ENCODE measurements at places on chromosomes 3 and 15. TPM values are rescaled to one million over a fixed set of nuclear protein-coding genes. Genes with fewer than 3 reads are reported as not detected.

DNA sequence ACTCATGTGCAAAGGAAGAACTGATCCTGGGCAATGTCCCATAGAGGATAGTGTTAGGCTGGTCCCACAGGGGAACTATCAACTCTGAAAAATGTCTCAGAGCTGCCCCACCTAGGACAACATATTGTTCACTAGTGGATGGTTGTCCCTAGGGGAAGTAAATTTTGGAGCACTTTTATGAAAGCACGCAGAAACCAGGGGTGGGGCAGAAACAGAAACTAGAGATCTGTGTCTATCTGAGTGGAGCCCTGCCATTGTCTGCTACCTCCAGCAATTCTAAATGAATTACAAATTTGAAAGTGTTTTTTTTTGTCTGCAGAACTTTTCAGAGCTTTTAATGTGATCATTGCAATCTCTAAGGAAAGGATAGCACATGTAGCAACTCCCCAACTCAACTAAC is 357.1 kb upstream of the PROK2 start:
- DNase-seq: no peak

- DNase-seq: no peak
These were observed 318.9 kb upstream of the COL8A1 start for GRCh38 chr3:99319450-99319849.

DNA sequence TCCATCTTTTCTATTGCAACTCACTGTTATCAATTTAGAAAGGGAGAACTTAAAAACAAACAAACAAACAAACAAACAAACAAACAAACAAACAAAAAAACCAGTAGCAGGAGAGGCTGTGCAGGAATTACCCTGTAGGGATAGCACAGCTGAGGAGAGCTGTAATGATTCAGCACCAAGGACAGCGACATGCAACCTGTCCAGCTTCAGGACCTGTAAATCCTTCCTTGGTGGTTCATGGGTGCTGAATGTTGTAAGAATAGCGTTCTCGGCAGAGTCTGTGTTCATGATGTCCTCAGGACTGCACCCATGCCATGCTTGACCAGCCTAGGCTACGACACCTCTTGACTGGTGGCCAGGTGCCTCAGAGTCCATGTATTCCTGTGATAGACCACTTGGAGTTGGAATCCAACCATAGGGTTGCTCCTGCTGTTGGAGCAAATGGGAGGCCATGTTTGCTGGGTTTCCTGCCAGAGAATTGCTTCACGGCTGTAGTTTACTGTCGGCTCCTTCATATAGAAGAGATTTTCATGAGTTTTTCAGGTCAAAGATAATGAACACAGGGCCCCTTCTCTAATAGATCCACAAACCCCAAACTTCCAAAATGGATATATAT is 65.9 kb downstream of the CACNA2D3 start:
- DNase-seq: peak; percentile 52

DNA sequence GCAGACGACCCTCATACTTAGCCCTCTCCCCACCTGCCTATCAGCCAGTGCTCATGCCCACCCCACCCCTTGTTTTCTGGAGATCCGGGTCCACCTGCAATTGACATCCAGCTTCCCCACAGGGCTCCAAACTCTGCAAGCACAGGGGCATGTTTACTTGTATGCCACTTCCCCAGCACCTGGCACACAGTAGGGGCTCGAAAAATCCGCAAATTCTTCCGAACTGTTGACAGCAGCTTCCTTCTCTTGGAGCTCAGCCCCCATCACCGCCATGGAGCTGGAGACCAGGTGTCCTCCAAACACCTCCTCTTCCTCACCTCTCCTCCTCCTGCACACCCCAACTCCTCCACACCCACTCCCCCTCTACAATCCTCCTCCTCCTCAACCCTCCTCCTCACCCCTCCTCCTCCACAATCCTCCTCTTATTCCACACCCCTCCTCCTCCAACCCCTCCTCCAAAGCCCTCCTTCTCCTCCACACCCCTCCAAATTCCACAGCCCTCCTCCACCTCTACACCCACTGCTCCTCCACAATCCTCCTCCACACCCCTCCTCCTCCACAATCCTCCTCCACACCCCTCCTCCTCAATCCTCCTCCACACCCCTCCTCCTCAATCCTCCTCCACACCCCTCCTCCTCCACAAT is 70.4 kb upstream of the BLM start:
- no peak for DNase-seq

DNA sequence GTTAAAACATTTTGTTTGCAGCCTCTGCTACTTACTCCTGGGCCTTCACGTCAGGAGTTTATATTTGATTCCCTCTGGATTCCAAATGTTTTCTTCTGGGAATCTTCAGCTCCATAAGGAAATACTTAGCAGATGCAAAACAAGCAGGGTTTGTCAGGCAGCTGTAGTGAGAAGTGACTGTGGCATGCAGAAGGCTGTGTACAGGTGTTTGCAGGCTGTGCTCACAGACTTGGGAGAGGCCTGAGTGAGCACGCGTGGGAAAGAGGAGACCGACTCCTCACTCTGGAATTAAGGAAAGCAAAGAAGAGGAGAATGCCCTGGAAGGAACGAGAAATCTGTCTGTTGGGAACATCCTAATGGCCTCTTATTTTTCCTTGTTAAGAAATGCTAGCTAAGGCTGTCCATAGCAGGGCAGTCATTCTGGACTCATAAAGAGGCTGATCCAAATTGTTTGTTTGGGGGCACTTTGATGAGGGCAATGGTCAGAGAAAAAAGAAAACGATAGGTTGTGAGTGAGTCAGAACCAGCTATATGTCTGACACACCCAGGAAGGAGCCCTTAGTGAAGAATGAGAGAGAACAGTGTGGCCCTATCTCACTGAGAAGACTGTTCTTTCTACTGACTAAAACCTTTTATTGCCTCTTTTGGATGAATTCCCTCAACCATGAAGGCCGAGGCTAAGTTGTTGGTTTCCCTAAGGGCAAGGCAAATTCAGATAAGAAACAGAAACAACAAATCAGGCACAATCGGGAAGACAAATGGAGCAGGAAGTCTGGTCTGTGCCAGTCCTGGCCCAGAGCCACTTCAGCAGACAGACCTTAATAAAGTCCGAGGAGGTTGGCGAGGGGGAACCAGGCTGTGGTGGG is 82.6 kb downstream of the TGFBR2 start:
- peak; percentile 73 for DNase-seq

GRCh38 chr3:145145461-145145860 is 1015.5 kb downstream of the PLOD2 start:
- no peak for DNase-seq

DNA sequence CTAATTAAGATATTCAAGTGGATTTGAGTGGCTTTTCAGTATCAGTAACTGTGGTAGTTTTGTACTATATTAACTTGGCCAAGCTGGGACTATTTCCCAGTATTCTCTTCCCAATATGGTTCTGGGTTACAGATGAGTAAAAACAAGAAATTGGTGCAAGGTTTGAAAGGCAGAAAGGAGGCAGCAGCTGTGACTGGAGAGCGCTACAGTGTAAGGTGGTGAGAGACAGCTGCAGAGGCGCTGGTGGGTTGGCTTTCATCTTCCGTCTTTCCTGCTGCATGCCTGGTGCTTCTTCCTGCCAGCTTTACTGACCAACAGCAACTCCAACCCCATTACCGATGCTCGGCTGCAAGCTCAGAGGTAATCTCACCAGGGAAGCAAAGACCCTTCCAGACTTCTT is 9.8 kb downstream of the DPH3 start:
- no peak for DNase-seq

- no peak for DNase-seq
These were observed 41.9 kb downstream of the PLD1 start for GRCh38 chr3:171768281-171768900.

DNA sequence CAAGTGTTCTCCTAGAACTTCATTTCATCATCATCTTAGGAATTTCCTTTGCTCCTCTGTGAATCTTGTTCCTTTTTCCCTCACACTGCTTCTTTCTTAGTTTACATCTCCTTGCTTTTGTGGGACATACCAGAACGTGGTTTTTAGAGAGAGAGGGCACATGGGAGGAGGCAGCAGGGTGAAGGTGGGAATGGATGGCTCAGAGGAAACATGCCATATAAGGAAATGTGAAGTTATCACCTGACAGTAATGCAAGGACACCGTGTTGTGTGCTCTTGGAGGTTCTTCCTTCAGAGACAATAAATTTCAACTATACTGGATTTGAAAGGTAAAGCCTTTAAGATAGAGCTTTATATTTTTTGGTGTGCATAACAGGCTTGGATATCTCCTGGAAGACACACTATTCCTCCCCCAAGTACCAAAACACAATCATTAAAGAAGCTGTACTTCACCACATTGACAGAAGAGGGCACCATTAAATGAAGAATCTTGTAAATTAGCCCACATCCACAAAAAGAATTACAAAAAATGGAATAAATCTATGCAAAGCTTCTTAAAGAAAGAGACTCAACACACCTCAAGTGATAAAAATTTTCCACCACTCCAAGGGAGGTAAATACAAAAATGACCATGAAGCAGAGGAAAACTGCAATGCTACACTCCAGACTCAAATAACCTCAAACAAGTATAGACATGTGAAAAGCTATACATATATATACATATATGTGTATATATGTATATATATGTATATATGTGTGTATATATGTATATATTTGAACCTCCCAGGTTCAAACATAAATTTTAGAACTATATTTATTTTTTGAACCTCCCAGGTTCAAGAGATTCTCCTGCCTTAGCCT is 26.1 kb downstream of the RPL39L start:
- peak; percentile 66 for DNase-seq

DNA sequence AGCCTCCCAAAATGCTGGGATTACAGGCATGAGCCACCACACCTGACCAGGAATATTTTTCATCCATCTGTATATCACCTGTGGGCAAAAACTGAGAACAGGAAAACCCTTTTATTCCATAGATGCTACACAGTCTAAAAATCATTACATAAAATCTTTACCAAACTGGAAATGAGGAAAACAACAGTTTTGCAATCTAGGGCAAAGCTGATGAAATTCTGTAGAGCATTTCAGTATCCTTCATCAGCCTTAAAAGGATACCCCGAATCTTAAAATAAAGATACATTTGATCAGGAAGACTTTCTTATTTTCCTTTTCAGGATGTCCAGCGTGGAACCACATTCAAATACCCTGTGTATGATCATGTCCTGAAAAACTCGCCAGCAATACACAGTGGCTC is 7.1 kb downstream of the SIAH2 start:
- no peak for DNase-seq

DNA sequence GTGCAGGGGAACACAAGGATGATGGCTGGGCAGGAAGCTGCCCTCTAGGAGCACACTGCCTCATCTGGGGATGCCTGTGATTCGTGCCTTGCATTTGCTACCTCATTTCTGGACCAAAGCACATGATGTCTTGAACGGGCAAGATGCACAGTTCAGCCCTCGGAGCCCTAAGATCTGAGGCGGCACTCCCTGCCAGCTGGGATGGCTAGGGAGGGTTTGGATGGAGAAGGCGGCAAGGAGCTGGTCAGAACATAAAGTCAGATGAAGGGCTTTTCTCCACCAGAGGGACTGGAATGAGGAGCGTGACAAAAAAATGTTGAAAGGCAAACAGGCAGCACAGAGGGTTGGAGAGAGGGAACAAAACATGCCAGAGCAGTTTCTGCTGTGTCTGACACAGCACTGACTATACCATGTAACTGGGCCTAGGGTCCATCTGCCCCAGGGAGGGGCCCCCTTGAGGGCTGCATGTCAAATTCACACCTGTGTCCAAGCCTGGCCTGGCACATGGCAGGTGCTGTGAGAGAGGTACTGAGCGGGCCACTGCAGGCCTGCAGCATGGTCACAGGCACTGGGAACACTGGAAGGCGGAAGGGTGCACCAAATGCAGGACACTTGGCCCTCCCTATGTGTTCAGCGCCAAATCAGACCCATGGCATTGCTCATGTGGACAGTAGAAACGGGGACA is 21.7 kb downstream of the TMEM43 start:
- DNase-seq: no peak

- no peak for DNase-seq
These were observed 1.7 kb downstream of the BFSP2 start for GRCh38 chr3:133401374-133402135.

DNA sequence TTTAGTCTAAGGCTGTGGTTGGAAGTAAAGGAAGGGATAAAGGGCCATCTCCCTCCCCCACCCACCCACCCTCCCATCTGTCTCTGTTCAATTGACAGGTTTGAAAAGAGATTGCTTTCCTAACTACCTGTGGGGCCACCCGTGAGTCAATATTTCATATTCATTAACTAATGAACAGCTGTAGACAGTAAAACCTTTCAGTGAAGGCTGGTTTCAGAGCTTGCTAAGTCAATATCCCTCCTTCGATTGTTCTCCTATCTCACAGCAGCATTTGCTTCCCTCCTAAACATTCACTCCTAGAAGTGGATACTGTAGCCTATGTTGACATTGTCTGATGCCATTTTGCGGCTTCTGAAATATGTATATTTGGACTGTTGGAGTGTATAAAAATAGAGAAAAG is 85.9 kb upstream of the SYNPR start:
- no peak for DNase-seq

GRCh38 chr15:43067717-43068461 is 37.9 kb downstream of the UBR1 start:
- no peak for DNase-seq

- peak; percentile 78 for DNase-seq
These were observed 2.5 kb downstream of the UBP1 start for GRCh38 chr3:33437556-33438283.

DNA sequence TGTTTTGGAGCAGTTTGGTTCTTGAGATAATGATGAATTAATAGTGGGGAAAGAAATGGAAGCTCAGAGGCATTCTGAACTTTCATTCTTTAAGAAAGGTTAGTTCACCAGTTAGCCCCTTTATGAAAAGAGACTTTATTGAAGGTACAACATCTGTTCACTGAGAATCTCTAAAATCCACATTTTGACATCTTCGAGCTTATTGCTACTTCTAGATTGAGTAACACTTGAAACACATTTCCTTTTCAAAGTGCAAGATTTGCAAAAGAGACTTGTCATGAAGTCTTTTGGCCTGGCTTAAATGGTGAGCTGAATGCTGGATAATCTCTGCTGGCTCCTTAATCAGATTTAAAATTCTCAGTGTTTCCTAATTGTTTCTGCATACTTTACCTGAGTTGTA is 42.3 kb downstream of the RAB8B start:
- peak; percentile 23 for DNase-seq

DNA sequence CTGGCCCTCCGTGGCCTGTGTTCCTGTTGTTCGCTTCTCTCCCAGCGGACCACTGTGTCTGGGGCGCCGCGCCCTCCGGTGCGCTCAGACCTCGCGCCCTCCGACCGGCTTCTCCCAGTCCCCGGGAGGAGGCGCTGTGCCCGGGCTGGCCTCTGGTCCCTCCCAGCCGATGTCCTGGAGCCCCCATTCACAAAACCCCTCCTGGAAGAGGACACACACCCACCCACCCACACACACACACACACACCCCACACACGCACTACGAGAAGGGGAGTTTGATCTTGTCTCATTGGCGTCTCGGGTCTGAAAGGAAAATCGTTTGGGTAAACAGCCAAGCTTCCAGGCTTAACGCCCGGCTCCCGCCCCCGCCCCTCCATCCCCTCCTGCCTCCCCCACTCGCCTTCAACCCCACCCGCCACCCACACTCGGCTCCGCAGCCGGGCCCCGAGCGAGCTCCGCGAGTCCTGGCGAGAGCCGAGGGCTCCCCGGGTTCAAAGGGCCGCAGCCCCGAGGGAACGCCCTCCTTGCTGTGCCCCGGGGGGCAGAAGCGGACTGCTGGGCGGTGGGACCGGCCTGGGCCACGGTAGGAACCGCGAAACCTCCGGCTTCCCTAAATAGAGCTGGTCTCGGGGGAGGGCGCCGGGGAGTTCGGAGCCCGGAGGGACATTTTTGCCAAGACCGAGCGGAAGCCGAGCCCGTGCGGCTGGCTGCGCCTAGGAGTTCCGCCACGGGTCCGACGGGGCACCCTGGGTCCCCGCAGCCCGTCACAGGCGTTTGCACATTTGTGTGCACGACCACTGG is 23.6 kb downstream of the NR2F2 start:
- peak; percentile 84 for DNase-seq

The GMNC gene
- not detected for total RNA-seq

The LRRC31 gene
- not detected for total RNA-seq

The PIAS1 gene
- total RNA-seq: 22.9 TPM

The PLA2G4D gene
- total RNA-seq: not detected

The ITGA11 gene
- 12.9 TPM for total RNA-seq

Measured in dermis blood vessel endothelial cell (primary cell).